Panc1 (cell line): ENCODE measurements at places on chromosomes 1 and 21. TPM values are rescaled to one million over a fixed set of nuclear protein-coding genes. Genes with fewer than 3 reads are reported as not detected.

ELAPOR1 gene
- 0.28 TPM for total RNA-seq

- DNase-seq: no peak
These were observed 23.1 kb downstream of the EIF2D start for GRCh38 chr1:206589206-206589605.

DNA sequence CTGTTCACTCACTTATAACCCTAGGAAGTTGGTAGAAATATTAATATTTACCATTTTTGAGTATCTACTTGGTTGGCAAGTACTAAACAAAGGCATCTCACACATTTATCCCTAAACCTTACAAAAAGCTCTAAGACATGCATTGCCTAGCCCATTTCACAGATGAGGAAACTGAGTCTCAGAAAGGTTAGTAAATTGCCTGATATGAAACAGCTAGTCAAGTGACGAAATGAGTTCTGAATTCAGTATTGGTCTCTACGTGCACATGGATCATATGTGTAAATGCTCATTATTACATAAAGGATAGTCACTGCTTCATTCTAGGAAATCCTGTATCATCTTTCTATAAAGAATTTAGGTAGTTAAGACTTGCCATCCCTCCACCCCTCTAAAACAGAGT is 105.1 kb downstream of the BARHL2 start:
- no peak for DNase-seq

GRCh38 chr1:10340930-10341590 is 57.8 kb upstream of the PGD start:
- DNase-seq: no peak

DNA sequence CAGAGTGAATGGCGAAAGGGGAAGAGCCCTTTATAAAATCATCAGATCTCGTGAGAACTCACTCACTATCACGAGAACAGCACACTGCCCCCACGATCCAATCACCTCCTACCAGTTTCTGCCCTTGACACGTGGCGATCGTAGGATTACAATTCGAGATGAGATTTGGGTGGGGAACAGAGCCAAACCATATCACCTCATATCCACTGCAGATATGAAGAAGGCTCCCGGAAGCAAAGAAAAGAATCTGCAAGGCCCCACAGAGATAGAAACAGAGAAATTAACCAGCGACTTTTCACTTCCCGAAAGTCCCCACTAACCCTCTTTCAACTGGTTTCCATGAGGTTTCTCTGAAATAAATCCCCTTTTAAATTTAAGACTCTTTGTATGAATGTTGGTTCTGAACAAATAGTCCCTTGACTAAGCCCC is 86.2 kb upstream of the IRF2BP2 start:
- DNase-seq: no peak

DNA sequence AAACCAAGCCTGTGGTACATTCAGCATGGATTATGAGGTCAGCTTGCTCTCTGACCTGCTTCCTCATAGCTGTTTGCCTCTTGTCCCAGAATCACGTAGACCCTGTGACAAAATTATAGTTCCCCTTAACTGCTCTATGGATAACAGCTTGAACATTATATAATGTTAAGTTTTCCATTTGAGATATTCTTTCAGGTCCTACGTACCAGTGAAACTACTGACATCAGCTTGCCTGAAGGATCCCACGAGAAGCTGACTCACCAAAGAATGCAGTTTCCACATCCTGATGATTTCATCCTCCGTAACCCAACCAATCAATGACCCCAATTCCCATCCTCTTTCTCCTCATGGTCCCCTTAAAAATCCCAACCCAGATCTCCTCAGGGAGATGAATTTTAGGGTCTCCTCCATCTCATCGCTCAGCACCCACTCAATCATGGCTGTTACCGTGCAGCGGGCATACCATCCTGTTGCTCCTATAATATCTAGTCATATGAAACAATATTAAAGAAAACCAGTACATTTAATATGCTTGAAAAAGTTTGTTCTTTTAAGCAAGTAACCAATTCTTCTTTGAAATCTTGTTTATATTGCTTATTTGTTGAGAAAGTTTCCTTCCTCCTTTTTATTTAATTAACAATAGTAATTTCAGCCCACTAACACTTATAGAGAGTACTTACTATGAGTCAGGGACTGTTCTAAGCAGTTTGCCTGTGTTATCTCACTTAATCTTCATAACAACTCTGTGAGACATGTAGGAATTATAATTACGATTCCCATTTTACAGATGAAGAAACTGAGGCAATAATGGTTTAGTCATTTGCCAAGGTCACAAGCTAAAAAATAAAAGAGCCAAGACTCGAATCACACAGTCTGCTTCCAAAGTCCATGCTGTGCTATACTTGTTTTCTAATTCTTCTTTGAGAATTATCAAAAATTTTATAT is 27.4 kb downstream of the CHML start:
- no peak for DNase-seq

DNA sequence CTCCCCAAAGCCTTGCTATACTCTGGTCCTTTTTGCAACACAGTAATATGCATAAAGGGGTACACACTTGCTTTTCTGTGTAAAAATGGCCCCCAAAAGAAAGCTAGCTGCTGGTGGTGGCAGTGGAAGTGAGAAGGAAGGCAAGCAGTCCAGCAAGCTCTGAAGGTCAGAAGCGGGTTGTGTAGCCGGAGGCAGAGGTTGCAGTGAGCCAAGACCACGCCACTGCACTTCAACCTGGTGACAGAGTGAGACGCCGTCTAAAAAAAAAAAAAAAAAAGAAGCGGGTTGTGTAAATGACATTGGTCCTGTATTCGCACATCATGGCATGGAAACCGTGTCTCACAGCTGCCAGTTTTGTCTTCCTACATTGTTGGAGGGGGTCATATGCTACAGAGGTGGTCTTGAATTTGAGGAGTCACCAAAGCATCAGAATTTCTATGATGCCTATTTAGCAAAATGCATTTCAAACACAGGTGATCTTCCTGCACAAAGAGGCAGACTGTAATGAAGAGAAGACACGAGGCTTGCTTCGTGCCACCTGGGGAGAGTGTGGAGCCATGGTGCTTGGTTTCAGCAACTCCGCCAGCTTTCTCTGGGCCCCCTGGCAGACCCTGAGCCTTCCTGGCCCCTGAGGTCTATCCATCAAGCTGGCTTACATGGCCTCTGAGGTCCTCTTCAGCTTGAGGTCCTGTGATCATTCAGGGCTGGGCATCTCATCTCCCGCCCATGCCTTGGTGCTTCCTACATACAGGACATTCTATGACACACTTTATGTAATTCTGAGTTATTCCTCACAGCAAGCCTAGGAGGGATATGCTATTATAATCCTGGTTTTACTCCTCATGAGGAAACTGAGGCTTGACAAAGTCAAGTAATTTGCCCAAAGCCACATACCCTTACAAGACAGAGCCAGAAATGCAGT is 71.0 kb downstream of the TOMM20 start:
- DNase-seq: no peak
